Fibroblast of lung (primary cell): ENCODE measurements at places on chromosomes 16 and 17. TPM values are rescaled to one million over a fixed set of nuclear protein-coding genes. Genes with fewer than 3 reads are reported as not detected.

- DNase-seq: no peak
- H3K27me3 ChIP-seq: no peaks in the 10 kb centered on the region
- no peaks in the 10 kb centered on the region for H3K4me1 ChIP-seq
- no peaks in the 10 kb centered on the region for H3K36me3 ChIP-seq
- no peak overlapping the region for H3K27ac ChIP-seq
These were observed 21.7 kb downstream of the LRRC75A start for GRCh38 chr17:16470265-16470664.

- H3K4me1 ChIP-seq: no peaks in the 10 kb centered on the region
- no peaks in the 10 kb centered on the region for H3K36me3 ChIP-seq
These were observed 35.4 kb downstream of the WFDC1 start for GRCh38 chr16:84329843-84330684.

DNA sequence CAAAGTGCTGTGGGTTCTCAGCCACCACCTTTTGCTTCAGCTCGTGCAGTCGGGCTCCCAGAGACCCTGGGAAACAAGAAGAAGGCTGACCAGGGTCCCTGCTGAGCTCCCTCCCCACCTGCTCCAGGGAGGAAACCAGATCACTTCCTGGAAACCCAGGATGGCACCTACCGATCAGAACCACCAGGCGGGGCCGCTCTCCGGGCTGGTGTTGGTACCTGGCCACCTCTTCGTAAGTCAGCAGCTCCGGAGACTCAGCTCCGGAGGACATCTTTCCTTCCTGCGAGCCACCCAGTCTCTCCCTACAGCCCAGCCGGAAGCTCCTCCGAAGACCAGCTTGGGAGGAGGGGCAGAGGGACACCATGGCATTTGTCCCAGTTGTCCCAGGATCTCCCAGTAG, 18.9 kb downstream of the MPP3 start:
- H3K27me3 ChIP-seq: no peaks in the 10 kb centered on the region
- H3K27ac ChIP-seq: no peak overlapping the region
- H3K36me3 ChIP-seq: peaks cover 4% of the 10 kb centered on the region
- H3K4me1 ChIP-seq: peaks cover 2% of the 10 kb centered on the region

DNA sequence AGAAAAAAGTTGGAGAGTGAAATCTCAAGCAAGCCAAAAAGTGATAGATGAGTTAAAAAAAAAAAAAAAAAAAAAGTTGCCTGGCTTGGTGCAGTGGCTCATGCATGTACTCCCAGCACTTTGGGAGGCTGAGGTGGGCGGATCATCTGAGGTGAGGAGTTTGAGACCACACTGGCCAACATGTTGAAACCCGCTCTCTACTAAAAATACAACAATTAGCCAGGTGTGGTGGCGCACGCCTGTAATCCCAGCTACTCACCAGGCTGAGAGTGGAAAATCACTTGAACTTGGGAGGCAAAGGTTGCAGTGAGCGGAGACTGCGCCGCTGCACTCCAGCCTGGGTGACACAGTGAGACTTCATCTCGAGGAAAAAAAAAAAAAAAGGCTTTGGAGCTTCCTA, 668.8 kb downstream of the WWOX start:
- DNase-seq: no peak
- H3K27me3 ChIP-seq: no peaks in the 10 kb centered on the region
- H3K4me1 ChIP-seq: no peaks in the 10 kb centered on the region
- no peak overlapping the region for H3K27ac ChIP-seq
- H3K36me3 ChIP-seq: no peaks in the 10 kb centered on the region

DNA sequence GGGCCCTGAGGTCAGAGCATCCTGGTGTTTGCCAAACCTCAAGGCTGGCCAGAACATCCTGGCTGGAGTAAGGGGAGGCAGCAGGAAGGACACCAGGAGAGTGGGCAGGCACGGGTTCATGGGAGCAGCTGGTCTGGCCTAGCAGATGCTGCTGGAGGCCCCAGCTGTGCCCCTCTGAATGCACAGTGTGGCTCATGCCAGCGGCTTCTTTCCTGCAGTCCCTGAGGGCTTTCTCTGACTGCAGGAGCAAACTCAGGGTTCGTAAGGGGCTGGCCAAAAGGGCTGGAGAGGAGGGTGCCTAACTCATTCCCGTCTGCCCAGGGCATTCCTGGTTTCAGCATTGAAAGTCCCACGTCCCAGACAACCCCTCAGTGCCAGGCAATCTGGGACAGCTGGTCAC, 78.7 kb downstream of the ZDHHC7 start:
- no peak overlapping the region for H3K27ac ChIP-seq
- H3K4me3 ChIP-seq: no peak overlapping the region
- H3K27me3 ChIP-seq: no peaks in the 10 kb centered on the region
- H3K4me1 ChIP-seq: peaks cover 25% of the 10 kb centered on the region
- no peak for DNase-seq
- H3K36me3 ChIP-seq: no peaks in the 10 kb centered on the region

GRCh38 chr17:79446399-79447009, 164.3 kb downstream of the RBFOX3 start:
- no peak overlapping the region for H3K4me3 ChIP-seq
- no peaks in the 10 kb centered on the region for H3K4me1 ChIP-seq
- H3K27me3 ChIP-seq: no peaks in the 10 kb centered on the region
- no peaks in the 10 kb centered on the region for H3K36me3 ChIP-seq
- no peak overlapping the region for H3K27ac ChIP-seq

GRCh38 chr16:81511371-81511770, 66.8 kb downstream of the CMIP start:
- no peaks in the 10 kb centered on the region for H3K27me3 ChIP-seq
- no peak overlapping the region for H3K4me3 ChIP-seq
- no peaks in the 10 kb centered on the region for H3K36me3 ChIP-seq
- peak; percentile 93 for DNase-seq

GRCh38 chr16:26993963-26994362, 72.8 kb upstream of the C16orf82 start:
- peaks cover 14% of the 10 kb centered on the region for H3K4me1 ChIP-seq
- H3K27ac ChIP-seq: peak overlapping the region; percentile 62
- no peaks in the 10 kb centered on the region for H3K36me3 ChIP-seq

GRCh38 chr17:46195939-46196716, 2.9 kb upstream of the KANSL1 start:
- peaks cover 9% of the 10 kb centered on the region for H3K4me1 ChIP-seq
- no peaks in the 10 kb centered on the region for H3K36me3 ChIP-seq
- H3K4me3 ChIP-seq: no peak overlapping the region
- no peaks in the 10 kb centered on the region for H3K27me3 ChIP-seq

GRCh38 chr17:81385320-81386111, 9.7 kb upstream of the BAHCC1 start:
- H3K27me3 ChIP-seq: peaks cover 2% of the 10 kb centered on the region
- peaks cover 21% of the 10 kb centered on the region for H3K4me1 ChIP-seq
- no peaks in the 10 kb centered on the region for H3K36me3 ChIP-seq
- no peak overlapping the region for H3K27ac ChIP-seq
- peak; percentile 37 for DNase-seq
- H3K4me3 ChIP-seq: no peak overlapping the region

- H3K27ac ChIP-seq: no peak overlapping the region
- H3K27me3 ChIP-seq: no peaks in the 10 kb centered on the region
- peak; percentile 5 for DNase-seq
- no peak overlapping the region for H3K4me3 ChIP-seq
- H3K4me1 ChIP-seq: no peaks in the 10 kb centered on the region
These were observed 48.0 kb upstream of the NDRG4 start for GRCh38 chr16:58451945-58452401.

DNA sequence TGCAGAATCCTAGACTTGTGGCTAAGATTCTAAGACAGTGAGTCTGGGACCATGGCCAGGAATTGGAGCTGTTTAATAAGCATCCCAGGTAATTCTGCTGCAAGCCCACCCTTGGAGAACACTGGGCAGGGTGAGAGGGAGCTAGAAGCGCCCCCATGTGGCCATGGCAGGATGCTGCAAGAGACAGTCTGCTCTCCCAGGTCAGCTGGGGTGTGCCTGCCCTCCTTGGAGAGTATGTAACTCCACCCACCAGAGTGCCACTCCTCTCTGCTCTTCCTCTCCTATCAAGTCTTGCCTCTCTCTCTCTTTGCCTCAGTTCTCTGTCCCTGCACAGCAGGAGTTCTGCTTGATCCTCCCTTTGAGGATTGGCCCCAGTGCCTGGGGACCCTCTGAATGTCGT, 14.9 kb downstream of the RCVRN start:
- no peaks in the 10 kb centered on the region for H3K4me1 ChIP-seq
- no peak overlapping the region for H3K4me3 ChIP-seq
- H3K27me3 ChIP-seq: no peaks in the 10 kb centered on the region
- no peak for DNase-seq
- H3K27ac ChIP-seq: no peak overlapping the region
- H3K36me3 ChIP-seq: no peaks in the 10 kb centered on the region

- no peak for DNase-seq
- no peaks in the 10 kb centered on the region for H3K4me1 ChIP-seq
- H3K4me3 ChIP-seq: no peak overlapping the region
- H3K36me3 ChIP-seq: no peaks in the 10 kb centered on the region
- H3K27me3 ChIP-seq: no peaks in the 10 kb centered on the region
These were observed 116.9 kb upstream of the CACNG3 start for GRCh38 chr16:24139282-24139681.

DNA sequence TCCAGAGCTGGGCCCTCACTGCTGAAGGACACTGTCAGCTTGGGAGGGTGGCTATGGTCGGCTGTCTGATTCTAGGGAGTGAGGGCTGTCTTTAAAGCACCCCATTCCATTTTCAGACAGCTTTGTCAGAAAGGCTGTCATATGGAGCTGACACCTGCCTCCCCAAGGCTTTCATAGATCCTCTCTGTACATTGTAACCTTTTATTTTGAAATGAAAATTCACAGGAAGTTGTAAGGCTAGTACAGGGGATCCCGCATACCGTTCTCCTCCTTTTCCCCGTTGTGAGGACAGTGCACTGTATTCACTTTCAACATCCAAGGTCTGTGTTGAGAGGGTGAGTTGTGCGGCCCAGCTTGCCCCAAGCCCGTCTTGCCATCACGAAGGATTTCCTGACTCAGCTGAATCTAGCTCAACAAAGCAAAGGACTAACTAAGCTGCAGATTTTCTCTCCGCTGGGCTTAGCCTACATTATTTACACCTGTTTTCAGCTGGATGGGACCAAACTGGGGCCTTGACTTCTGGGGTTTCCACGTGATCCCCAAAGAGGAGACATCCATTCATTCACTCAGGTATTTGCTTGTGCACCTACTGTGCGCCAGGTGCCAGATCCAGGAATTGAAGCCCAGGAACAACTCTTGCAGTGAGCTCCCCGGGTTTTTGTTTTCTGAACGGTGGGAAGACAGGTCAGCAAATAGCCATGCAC, 5.2 kb upstream of the TMEM235 start:
- H3K27ac ChIP-seq: no peak overlapping the region
- H3K4me1 ChIP-seq: no peaks in the 10 kb centered on the region
- H3K27me3 ChIP-seq: peaks cover 12% of the 10 kb centered on the region
- H3K4me3 ChIP-seq: no peak overlapping the region

- no peaks in the 10 kb centered on the region for H3K36me3 ChIP-seq
- H3K27ac ChIP-seq: no peak overlapping the region
- H3K27me3 ChIP-seq: no peaks in the 10 kb centered on the region
- DNase-seq: no peak
These were observed 358.7 kb downstream of the HS3ST4 start for GRCh38 chr16:26050472-26050871.

GRCh38 chr16:52729731-52730130, 182.8 kb upstream of the TOX3 start:
- DNase-seq: no peak
- no peaks in the 10 kb centered on the region for H3K36me3 ChIP-seq
- H3K27me3 ChIP-seq: no peaks in the 10 kb centered on the region
- no peak overlapping the region for H3K4me3 ChIP-seq
- H3K4me1 ChIP-seq: no peaks in the 10 kb centered on the region
- no peak overlapping the region for H3K27ac ChIP-seq

- no peaks in the 10 kb centered on the region for H3K36me3 ChIP-seq
- no peak for DNase-seq
- no peak overlapping the region for H3K27ac ChIP-seq
- no peaks in the 10 kb centered on the region for H3K27me3 ChIP-seq
- no peak overlapping the region for H3K4me3 ChIP-seq
These were observed 27.9 kb downstream of the CPPED1 start for GRCh38 chr16:12775656-12776236.

DNA sequence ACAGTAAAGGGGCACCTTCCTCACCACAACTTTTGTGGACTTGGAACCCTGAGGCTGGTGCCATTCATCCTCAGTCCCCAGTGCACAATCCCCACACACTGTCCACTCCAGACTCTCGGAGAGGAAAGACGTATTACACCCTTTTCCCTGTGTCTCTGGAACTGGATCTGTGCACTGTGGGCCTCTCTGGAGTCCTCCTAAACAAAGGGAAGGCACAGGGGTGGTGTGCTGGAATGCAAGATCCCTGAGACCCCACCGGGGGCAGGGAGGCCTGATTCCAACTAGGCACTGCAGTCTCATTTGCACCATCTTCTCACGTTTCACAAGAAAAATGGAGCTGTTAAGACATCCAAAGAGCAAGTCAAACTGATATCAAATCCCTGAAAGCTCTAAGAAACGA, 89.8 kb downstream of the USP31 start:
- no peak overlapping the region for H3K27ac ChIP-seq
- DNase-seq: no peak
- H3K4me1 ChIP-seq: no peaks in the 10 kb centered on the region
- H3K36me3 ChIP-seq: no peaks in the 10 kb centered on the region
- H3K4me3 ChIP-seq: no peak overlapping the region

DNA sequence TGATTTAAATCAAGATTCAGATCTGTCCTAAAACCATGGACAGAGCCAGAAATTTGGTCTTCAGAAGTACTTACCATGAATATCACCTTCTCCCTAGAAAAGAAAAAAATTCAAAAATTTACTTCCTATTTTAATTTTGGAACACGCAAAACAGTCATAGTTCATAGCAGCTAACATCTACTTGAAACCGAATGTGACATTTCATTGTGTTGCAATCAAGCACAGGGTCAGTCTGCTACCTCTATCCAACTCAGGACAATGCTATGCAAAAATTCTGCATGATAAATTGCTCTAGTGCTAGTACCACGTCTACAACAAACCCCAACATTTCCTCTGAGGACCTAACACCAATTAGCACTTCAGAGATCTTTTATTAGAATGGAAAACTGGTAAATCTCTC, 7.7 kb downstream of the JPT1 start:
- H3K27ac ChIP-seq: no peak overlapping the region
- peaks cover 10% of the 10 kb centered on the region for H3K36me3 ChIP-seq
- DNase-seq: no peak
- H3K27me3 ChIP-seq: no peaks in the 10 kb centered on the region

DNA sequence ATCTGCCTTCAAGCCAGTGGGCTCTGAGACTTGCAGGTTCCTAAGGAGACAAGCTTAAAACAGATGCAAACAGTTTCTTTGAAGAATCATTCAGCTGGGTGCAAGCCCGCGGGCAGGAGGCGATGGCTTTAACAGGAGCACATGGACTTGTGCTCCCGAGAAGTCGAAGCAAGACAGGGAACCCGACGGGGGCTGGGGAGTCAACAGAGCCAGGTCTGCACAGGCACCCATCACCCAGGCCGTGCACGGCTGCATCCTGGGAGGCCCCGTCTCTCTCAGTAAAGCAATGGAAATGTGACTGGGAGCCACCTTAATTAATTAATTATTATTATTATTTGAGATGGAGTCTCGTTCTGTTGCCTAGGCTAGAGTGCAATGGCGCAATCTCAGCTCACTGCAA, 333 bp upstream of the PTX4 start:
- H3K27me3 ChIP-seq: no peaks in the 10 kb centered on the region
- no peak for DNase-seq
- no peaks in the 10 kb centered on the region for H3K36me3 ChIP-seq
- H3K27ac ChIP-seq: no peak overlapping the region

The DHRS7C gene
- not detected in 2 replicates for total RNA-seq

The ABCC11 gene
- under 0.01 and 0.17 TPM in 2 replicates for total RNA-seq

The HNF1B gene
- not detected in 2 replicates for total RNA-seq

The PRR15L gene
- not detected in 2 replicates for total RNA-seq

The CUEDC1 gene
- total RNA-seq: 6.2 and 11.9 TPM in 2 replicates

The ZG16 gene
- not detected in 2 replicates for total RNA-seq

The ZNF597 gene
- 1.8 and 2.0 TPM in 2 replicates for total RNA-seq

The SDR42E2 gene
- total RNA-seq: under 0.01 TPM in 1 of 2 replicates, not detected in the other

The ABCC12 gene
- not detected in 2 replicates for total RNA-seq

The ANKFN1 gene
- total RNA-seq: 0.26 TPM in 1 of 2 replicates, not detected in the other
